ENCODE measurements at places on chromosomes 16 and 17. TPM values are rescaled to one million over a fixed set of nuclear protein-coding genes. Genes with fewer than 3 reads are reported as not detected.
A peak's percentile ranks its signal among the peaks of the same experiment; 100 is the strongest.

Gene PRCD
- 1.5 TPM for total RNA-seq

DNA sequence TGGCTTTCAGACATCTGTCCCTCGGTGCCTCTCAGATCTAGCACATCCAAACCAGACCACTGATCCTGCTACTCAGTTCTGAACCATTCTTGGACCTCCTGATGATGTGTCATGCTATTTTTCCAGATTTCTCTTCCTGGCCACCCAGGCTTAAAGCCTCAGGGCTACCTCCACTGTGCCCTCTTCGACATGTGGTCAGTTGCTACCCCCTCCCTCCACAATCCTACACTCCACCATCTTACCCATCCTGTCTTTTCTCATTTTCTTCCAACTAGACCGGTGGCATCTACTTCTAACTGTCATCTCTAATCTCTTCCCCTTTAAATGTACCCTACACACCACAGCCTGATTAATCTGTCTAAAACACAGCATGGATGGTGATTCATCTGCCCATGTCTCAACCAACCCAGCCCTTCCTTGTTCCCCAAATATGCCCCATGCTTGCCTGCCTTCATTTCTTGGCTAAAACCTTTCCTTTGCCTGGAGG is 478.6 kb downstream of the SLC39A11 start:
- DNase-seq: peak; percentile 67

Gene CASKIN2
- total RNA-seq: 7.4 TPM

GRCh38 chr16:85451641-85452363 is 161.3 kb upstream of the GSE1 start:
- no peak for DNase-seq

DNA sequence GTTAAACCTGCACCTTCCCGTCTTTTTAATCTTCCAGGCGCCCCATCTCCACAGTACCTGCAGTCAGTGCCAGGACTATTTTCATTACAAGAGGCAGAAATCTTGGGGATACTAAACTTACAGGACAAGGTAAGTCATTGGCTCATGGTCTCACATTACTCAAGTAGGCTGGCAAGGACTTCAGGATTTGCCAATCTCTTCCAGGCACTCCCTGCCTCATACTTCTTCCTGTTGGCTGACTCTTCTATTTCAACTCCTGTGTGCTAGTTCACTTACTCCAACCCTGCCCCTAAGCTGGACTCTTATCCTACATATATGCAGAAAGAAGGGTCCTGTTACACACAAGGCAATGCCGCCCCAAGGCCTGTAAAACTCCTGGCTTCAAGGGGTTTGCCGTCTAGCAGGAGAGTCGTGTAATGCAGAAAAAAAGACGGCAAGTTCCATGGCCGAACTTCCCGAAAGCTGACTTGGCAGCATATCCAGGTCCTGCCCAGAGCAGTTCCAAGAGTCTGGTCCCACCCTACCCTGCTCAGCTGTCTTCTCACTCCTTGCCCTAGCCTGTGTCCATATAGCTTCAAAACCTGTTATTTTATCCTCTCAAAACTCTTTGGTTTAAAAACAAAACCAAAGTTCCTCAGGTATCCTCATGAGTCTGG is 14.8 kb downstream of the ERN1 start:
- peak; percentile 12 for DNase-seq

Gene RHBDF2
- 22.8 TPM for total RNA-seq

DNA sequence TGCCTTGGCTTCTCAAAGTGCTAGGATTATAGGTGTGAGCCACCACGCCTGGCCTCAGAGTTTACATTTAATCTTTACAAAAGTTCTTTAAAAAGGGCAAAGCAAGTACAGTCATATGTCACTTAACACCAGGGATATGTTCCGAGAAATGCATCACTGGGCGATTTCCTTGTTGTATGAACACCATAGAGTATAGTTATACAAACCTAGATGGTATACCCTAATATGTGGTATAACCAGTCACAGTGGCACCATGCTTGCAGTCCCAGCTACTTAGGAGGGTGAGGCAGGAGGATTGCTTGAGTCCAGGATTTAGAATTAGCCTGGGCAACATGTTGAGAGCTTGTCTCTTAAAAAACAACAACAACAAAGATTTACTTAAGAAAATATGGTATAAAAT is 51.3 kb downstream of the NFATC3 start:
- DNase-seq: no peak

Gene TMC8
- 0.95 TPM for total RNA-seq

Gene TENT4B
- 8.3 TPM for total RNA-seq

DNA sequence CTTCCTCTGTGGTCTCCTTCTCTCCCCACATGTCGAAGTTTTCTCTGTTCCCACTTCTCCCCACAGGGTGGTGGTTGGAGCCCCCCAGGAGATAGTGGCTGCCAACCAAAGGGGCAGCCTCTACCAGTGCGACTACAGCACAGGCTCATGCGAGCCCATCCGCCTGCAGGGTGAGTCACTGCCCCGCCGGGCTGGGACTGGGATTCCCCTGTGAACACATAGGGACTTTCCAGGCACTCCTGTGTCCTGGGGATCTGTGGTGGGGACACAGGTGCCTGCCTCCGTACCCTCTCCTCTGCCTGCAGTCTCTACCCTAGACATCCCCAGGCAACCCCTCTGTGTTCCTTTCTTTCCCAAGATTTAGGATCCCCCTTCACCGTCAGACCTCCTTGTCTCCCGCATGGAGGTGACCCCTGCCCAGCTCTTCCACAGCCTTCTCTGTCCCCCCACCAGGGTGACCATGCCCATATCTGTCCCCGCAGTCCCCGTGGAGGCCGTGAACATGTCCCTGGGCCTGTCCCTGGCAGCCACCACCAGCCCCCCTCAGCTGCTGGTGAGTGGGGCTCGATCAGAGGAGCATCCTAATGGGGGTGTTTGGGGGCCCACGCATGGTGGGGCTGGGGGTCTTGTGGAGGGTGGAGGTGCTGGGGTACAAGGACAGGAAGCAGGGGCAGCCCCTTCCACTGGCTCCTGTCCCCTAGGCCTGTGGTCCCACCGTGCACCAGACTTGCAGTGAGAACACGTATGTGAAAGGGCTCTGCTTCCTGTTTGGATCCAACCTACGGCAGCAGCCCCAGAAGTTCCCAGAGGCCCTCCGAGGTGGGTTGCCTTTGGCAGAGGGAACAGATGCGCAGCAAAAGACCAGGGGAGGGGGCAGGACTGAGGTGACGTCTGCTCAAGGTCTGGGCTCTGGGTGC is 5.8 kb downstream of the ITGAM start:
- peak; percentile 64 for DNase-seq

Gene MPP3
- total RNA-seq: 12.5 TPM

Gene CARD14
- total RNA-seq: not detected

DNA sequence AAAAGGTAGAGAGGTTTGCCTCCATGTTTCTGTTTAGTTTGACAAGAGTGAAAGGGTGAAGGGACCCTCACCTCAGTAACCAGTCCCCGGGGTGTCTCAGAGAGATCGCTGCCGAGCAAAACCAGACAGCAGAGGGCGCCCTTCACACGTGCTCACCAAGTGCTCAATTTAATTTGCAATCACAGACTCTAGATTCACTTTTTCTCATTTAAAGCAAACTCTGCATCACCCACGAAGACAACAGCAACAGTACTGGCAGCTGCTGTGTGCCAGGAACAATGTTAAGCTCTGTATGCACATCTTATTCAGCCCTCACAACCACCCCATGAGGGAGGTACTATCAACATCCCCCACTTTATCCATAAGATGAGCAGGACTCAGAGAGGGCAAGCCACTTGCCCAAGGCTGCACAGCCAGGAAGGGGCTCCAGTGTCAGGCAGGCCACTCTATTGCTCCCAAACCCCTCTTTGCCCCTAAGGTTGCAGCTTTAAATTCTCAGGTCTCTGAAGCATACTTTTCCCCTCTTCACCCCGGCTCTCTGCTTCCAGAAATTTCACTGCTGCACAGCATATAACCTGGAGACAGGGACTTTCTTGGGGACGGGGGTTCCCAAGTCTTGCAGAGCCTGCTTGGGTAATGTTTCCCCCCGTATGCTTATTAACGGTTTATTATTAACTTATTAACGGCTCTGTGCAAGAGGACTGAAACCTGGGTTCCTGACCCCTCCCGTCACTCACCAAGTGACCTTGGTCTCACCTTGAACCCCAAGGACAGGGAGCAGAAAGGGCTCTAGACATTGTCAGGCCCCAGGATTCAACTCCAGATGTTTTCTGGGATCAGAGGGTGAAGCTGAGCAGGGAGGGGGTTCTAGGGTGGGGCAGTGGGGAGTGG is 70.9 kb downstream of the CNGB1 start:
- peak; percentile 49 for DNase-seq

DNA sequence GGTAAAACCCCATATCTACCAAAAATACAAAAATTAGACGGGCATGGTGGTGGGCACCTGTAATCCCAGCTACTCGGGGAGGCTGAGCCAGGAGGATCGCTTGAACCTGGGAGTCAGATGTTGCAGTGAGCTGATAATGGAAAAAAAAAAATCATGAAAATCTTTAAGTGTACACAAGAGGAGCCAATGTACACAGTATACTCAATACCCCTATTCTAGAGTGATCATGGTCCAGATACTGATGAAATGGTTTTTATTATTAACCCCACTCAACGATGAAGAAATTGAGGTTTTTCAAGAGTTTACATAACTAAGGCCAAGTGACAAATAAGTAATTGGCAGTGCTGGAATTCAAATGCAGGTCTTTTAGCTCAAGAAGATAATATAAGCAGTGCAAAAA is 11.5 kb downstream of the HSD17B2 start:
- DNase-seq: no peak

- no peak for DNase-seq
Measured at GRCh38 chr17:4043862-4044261, 79.6 kb upstream of the ATP2A3 start.

Gene NOXO1
- 0.43 TPM for total RNA-seq

DNA sequence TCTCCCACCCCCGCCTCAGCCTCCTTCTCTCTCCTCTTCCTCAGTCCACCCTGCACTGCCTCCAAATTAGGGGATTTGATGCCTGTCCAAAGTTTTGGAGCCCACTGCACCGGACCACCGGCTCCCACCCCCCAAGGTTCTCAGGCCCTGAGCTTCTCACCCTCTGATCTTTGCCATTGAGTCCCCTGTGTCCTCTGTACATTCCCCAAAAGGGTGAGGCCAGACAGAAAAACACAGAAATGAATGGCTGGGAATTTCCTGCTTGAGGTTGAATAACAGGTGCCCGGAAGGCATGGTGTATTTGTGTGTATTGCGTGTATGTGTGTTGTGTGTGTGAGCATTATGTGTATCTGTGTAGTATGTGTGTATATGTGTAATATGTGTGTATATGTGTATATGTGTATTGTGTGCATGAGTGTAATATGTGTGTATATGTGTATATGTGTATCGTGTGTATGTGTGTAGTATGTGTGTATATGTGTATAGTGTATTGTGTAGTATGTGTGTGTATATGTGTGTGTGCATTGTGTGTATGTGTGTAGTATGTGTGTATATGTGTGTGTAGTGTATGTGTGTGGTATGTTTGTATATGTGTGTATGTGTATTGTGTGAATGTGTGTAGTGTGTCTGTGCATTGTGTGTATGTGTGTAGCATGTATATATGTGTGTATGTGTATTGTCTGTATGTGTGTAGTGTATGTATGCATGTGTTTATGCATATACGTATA is 16.0 kb upstream of the CCL17 start:
- no peak for DNase-seq

GRCh38 chr17:80999536-81000333 is 8.1 kb downstream of the CHMP6 start:
- DNase-seq: no peak

Gene TAC4
- total RNA-seq: 0.20 TPM

Gene ABCA9
- total RNA-seq: not detected

DNA sequence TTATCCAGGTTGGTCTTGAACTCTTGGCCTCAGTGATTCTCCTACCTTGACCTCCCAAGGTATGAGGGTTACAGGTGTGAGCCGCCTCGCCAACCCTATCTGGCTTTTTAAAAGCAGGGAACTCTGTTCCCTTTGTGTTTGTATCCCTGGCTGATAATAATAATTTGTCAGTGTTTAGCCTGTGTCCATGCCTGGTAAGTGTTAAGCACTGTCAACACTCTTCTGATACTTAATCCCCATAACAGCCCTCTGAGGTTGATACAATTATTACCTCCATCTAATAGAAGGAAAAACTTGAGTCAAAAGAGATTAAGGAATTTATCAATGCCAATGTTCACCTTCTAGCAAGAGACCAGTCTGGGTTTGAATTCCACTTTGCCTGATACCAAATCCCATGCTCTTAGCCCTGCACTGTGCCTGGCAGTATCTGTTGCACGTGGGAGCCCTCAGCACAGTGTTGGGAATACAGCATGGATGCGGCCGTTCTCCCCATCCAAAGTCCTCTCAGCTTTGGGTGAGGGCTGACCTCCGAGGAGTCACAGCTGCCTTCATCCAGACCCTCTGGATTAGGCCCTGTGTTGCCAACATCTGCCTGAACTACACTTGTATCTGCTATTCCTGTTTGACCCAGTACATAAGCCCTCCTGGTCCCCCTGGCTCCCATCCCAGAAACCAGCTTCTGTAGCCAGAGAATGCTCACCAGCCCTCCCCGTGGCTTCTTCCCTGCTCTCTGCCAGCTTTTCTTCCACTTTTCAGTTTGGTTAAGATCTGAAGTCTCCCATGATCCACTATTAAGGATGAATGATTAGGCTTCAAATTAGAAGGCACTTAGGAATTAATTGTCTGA is 335.6 kb upstream of the ASIC2 start:
- DNase-seq: no peak

GRCh38 chr16:56073508-56073907 is 117.8 kb upstream of the GNAO1 start:
- DNase-seq: no peak

- no peak for DNase-seq
Measured at GRCh38 chr16:56282451-56282850, 91.2 kb downstream of the GNAO1 start.

Gene RNF222
- not detected for total RNA-seq

GRCh38 chr17:51298508-51299371 is 38.4 kb downstream of the UTP18 start:
- no peak for DNase-seq

GRCh38 chr17:74922172-74922571 is 883 bp downstream of the USH1G start:
- no peak for DNase-seq

Measured in HT1080 (cell line).